AG20443 (cell line): ENCODE measurements at places on chromosomes 16 and 17.

DNA sequence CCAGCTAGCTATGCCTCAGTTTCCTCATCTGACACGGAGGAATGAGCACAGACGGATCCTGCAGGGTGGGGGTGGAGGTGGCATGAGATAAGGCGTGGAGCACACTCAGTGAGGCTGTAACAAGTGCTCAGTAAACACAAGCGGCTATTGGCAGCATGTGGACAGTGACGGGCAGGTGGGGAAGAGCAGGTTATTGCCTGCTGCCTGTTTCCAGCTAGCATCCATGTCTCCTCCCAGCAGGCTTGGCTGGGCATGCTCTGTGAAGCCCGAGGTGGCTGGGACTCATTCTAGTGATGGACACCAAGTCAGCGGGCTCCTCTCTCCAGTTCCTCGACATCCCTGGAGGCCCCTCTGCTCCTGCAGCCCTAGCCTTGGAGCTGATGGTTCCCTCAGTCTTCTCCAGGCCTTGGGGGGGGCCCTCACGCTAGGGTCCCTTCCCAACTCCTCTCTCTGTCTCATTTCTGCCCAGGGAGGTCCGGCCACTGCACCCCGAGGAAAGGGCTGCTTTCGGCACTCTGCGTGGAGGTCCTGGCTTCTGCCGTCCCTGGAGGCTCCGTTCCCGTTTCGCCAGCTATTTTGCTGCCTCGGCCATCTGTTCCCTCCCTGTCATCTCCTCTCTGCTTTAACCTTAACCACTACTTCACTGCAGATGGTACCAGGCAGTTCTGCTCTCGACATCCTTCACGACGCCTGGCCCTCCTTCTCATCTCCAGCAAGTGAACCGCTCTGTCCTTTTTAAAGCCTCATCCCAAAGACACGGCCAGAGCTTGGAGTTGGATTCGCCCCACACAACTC is 6.2 kb downstream of the RTN4RL1 start:
- no peak for DNase-seq

DNA sequence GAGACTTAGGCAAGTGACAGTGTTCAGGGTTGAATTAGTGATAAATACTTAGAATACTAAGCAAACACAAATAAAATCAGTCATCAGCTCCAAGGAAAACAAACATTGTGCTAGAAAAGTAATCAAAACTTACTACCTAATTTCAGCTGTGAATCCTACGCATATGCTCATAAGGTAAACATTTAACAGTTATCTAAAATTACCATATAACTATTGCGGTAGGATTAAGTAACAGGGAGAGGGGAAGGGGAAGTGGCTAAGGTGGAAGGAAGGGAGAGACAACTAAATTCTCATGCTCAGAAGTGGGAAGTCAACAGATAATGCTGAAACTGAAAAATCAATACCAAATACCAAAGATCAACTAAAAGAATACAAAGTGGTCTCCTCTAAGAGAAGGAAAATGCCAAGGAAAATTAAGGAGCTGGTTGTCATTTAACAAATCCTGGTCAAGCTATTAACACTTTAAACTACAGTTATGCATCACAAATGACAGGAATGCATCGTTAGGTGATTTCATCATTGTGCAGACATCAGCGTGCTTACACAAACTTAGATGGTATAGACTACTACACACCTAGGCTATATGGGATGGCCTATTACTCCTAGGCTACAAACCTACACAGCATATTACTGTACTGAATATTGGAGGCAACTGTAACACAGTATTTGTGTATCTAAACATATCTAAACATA is 20.0 kb downstream of the USP32 start:
- no peak for DNase-seq

DNA sequence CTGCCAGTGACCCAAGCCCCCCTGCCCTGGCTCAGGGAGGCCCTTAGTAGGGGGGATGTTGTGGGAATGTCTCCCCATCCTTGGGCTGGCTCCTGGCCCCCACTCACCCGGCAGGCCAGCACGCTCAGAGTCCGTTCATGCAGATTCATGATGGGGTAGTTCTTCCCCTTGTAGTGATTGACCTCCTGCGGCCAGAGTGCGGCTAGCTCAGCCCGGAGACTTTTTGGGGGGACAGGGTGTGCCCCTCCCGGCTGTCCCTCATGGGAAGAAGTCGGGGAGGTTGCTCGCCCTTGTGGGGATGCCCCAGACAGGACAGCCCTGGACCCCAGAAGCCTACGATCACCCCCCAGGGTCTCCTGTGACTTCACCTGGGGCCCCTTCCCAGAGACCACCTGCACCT is 4.0 kb downstream of the NPB start:
- DNase-seq, result no peak

DNA sequence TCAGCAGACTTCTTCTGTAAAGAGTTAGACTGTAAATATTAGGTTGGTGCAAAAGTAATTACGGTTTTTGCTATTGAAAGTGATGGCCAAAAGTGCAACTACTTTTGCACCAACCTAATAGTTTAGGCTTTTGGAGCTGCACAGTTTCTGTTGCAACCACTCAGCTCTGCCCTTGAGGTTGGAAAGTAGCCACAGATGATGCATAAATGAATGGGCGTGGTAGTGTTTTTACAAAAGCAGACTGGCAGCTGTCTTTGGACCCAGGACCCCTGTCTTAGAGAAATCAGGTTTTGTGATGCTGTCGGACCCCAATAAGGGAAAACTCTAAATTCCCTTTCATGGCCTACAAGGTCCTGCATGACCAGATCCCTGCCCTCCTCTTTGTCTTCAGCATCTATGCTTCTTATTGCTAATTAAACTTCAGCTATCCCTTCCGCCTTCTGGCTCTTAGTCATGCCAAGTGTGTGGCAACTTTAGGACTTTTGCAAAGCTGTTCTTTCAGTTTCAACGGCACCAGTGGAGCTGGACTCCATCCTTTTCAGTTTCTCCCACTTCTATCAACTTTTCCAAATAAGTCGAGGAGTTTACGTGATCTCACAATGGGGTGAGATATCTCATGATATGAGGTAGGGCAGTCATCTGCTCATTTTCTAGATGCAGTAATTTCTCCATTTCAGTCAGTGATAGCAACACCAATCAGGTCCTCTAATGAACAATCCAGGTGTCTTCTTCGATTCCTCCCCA is 232.3 kb downstream of the XYLT1 start:
- peak; percentile 32 for DNase-seq

GRCh38 chr16:3045758-3046640 is at the start of gene MMP25:
Gene MMP25, plus strand, starts transcription at chr16:3046561. Its CDS starts 357 bp downstream, at chr16:3046918.
- DNase-seq, result no peak

GRCh38 chr16:3113765-3114479 is 1.5 kb downstream of the ZNF205 start:
- DNase-seq, result no peak

GRCh38 chr17:80794281-80795089 is 197.2 kb upstream of the CHMP6 start:
- DNase-seq, result no peak

DNA sequence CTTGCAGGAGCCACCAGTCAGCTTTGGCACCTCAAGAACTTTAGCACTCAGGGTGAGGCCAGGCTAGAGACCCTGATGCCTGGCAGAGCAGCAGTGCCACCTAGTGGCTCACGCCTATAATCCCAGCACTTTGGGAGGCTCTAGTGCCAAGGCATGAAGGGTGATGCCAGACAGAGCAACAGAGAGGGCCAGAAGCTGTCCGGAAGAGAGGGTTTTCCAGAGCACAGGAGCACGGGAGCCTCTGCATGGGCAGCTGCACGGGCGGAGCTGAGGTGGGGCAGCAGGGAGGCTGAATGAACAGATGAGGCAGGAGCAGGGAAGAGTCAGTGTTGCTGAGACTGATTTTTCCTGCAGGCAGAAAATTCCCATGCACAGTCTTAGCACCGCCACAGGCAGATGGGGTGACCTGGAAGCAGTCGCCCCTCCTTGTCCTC is 38.9 kb downstream of the MYH3 start:
- DNase-seq, result peak; percentile 87

DNA sequence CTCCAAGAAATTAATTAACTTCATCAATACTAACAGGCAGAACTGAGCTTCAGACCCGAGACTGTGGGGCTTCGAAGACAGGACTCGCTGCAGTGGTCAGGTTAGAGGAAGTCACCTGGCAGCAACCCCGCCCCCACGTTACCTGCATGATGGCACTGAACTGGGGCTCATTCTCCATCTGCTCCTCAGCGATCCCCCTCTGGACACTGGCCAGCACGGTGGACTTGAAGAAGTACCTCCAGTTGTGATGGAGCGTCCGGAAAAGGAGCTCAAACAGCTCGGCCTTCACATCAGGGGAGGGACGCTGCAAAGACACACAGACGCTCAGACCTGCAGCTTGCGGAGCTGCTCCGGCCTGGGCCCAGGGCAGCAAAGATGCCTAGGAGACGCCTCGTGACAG is 40.9 kb upstream of the GSG1L start:
- no peak for DNase-seq

DNA sequence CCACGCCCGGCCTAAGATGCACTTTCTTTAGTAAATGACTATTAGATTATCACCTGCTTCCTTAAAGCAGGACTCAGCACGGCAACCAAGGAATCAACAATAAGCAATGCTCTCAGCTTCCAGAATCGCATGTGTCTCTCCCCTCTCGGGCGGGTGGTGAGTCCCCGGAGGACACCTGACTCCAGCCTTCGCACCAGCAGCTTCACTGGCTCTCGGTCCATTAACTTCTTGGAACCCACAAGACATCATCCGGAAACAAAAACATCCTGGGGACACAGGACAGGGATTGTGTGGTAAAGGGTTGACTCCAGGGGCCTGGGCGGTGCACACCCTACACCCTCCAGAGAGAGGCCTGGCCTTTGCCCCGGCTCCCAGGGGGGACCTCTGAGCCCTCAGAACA is 22.7 kb downstream of the UTS2R start:
- DNase-seq, result no peak

- no peak for DNase-seq
Measured at GRCh38 chr17:63939401-63939800, 7.3 kb upstream of the CD79B start.

- no peak for DNase-seq
Measured at GRCh38 chr16:10647721-10648296, 46.9 kb downstream of the TEKT5 start.

DNA sequence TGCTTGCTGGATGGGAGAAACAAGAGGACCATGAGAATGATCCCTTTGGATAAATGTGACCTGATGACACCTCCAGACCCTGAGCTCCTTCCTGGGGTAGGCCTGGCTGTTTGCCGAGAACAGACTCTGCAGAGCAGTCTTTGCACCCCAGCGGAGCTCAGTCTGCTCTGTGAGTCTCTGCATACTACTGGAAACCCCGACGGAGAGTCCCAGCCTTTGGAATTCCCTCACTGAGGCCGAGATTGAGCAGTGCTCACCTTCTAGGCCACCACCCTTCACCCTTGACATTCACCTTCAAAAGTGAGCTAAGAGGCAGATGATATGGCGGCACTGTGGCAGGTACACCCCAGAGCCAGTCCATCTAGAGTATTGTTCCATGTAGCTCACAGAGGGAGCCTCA is 172.2 kb upstream of the CDH13 start:
- no peak for DNase-seq

- DNase-seq, result no peak
Measured at GRCh38 chr16:51012396-51012795, 138.7 kb downstream of the SALL1 start.

DNA sequence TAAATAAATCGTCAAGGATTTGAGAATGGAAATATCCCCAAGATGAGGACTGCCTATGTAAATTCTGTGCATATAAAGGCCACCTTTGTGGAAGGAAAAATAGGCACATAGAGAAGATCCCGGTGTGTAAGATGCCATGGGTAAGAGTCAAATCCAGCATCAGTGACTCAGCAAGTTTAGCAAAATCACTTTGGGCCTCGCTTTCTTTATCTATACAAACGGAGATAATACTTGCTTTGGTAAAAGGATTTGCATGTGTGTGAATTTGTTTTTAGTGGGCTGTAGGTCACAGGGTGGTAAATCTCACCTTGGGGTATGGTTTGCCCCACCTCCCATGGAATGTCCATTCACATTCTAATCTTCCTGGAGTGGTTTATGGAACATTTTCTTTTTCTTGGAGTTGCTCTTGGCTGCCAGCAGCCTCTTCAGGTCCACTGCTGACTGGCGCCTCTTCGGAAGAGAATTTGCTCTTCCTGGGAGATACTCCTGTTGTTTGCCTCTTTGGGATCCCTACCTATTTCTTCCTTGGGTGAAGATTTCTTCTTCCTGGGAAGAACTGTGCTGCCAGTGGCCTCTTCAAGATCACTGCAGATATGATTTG is 587.6 kb downstream of the CDH11 start:
- no peak for DNase-seq

- DNase-seq, result no peak
Measured at GRCh38 chr16:58047557-58048348, 22.2 kb downstream of the MMP15 start.

GRCh38 chr17:46737326-46737725 is 81.2 kb downstream of the WNT3 start:
- DNase-seq, result no peak

DNA sequence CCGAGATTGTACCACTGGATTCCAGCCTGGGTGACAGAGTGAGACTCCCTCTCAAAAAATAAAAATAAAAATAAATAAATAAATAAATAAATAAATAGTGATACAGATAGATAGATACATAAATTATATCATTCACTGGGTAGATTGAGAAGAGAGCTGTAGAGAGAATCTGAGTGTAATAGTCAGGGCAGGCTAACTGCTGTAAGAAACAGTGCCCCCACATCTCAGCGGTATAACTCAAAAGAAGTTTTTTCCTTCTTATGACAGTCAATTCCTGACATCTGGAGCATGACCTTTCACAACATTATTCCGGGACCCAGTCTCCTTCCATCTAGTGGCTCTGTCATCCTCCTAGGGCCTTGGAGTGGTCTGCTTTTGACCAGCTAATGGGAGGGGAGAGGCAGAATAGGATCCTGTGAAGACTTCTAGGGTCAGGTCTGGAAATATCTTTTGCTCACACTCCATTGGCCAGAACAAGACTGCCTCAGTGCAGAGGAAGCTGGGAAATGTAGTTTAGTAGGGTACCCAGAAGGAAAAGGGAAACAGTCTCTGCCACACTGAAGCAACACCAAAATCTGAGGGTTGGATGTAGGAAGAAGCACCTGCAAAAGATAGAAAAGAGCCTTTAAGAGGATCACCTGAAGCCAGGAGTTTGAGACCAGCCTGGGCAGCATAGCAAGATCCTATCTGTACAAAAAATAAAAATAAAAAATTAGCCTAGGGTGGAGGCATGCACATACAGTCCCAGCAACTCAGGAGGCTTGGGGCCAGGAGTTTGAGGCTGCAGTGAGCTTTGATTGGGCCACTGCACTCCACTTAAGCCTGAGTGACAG is 3.0 kb upstream of the QPRT start:
- DNase-seq, result peak; percentile 51
